ENCODE measurements at places on chromosomes 3 and 15.

DNA sequence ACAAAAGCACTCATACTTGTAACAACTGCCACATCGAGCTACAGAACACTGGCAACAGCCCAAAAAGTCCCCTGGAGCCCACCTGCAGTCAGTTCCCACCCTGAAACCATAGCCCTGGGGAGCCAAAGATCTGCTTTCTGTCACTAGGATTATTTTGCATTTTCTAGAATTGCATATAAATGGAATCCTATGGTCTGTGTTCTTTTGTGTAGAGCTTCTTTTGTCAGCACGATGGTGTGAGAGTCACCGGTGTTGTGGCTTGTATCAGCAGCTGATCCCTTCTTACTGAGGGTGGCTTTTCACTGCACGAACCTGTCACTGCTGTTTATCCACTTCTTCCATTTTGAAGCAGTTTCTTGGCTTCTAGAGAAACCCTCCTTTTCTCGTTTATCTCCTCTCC is 60.1 kb upstream of the PRR23E start:
- no peak for DNase-seq

- no peak for DNase-seq
These were observed 58.3 kb upstream of the CFAP20DC start for GRCh38 chr3:59107856-59108815.

DNA sequence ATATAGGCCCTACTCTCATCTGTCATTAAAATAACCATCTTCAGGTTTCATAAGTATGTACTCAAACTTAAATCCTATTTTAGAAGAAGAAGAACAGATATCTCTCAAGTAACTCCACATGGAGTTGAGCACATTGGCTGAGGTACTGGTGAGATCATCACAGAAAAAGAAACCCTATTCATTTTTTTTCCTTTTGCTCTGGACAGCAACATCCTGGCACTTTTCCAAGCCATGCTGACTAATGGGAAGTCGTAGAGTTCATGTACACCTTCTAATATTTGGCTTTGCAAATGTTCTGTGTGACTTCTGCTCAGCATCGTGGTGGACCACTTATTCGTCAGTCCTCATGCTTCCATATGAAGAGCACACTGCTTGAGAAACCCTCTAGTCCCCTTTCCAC is 336.0 kb upstream of the KCNH8 start:
- DNase-seq = no peak

DNA sequence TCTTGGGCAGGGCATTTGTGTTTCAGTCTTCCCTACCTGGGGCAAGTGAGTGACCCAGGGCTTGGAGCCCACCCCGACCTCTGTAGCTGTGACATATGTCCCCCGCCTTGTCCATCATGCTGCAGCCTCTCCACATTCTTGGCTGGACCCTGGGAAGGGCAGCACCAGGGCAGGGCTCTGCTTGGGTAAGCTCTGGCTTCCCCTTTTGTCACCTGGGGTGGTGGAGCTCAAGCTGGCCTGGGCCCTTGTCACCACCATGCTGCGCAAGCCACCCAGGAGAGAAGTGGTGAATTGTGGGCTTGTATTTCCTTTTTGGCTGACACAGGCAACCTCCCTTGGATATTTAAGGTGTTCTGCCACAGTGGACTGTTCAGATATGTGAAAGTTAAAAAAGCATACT is 29.3 kb downstream of the SPSB4 start:
- no peak for DNase-seq

GRCh38 chr3:67325231-67325630 is 327.1 kb downstream of the KBTBD8 start:
- no peak for DNase-seq

- DNase-seq = no peak
These were observed 122.8 kb downstream of the GMNC start for GRCh38 chr3:190739641-190740185.

- no peak for DNase-seq
These were observed 602.1 kb downstream of the MAGI1 start for GRCh38 chr3:65436580-65436979.

GRCh38 chr15:40190591-40190990 is 29.7 kb downstream of the BUB1B start:
- no peak for DNase-seq

GRCh38 chr3:127161236-127161635 is 31.7 kb upstream of the PRR23E start:
- no peak for DNase-seq

DNA sequence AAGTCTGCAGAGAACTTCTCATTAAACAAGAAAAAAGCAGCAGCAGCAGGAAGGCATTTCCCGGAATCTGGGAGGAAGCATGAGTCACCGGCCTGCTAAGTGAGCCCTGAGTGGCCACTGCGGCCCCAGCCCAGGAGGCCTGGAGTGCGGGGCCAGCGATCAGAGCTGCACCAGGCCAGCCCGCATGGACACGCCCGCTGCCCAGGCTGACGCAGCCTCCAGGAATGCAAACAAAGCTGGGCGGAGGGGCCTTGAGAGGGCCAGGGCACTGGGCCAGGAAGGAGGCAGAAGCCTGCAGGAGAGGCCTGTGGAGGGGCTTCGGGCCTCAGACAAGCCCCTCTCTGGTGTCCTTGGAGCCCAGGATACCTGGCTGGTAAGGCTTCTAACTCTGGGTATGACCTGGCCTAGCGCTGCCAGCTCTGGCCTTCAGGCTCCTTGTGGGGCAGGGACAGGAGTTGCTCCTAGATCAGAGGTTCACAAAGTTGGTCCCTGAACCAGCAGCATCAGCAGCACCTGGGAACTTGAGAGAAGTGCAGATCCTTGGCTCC is 101.2 kb downstream of the SMAD6 start:
- DNase-seq = peak; percentile 39

DNA sequence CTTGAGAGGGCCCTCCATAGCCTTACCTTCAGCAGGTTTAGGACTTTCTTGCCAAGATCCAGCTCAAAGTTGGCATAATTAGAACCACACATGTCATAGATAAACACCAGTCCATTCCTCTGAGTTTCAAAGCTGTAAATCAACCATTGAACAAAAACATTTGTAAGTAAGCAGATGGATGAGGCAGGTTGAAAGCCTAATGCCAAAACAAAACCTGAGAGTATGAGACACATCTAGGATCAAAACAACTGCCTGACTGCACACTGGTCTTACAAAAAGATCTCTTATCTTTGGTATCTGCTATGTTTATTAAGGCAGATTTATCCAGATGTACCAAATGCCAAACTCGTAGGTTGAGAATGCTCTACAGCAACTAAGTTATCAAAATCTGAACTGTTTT is 61.9 kb downstream of the PTPN9 start:
- no peak for DNase-seq

GRCh38 chr3:49530231-49530630 is 24.0 kb upstream of the BSN start:
- DNase-seq = no peak

DNA sequence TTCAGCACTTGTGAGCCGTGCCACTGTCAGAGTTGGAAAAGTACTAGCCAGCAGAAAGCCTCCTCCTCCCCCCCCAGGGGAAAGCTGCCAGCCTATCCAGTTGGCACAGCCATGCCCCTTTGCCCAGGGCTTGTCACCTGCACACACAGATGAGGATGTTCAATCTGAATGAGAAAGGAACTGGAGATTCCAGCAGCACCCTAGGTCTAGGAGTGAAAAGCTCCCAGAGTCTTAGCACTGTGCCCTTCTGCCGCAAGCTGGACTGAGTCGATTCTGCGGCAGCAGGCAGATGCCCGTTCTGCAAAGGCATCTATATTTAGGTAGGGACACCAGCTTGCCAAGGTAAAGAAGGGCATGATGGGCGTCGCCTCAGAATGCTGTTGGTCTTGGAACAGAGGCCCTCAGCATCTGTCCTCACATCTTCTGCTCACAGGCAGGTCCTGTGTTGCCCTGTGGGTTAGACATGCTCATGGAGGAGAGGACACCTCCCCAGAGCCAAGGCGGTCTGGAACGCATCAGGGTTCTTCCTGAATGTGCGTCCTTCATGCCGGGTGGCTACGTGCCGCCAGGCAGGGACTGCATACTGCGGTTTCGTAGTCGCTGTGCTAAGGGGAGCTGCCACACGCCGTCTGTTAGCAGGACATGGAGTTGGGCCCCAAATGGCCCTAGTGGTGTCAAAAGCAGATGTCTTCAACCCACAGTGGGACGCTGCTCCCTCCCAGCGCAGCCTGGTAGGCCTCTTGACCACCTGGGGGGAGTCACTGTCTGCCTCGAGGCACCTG is 109.5 kb downstream of the VGLL4 start:
- no peak for DNase-seq

- no peak for DNase-seq
These were observed 158.5 kb upstream of the TPM1 start for GRCh38 chr15:62883938-62884479.

GRCh38 chr3:139434764-139435307 is 41.5 kb downstream of the RBP2 start:
- DNase-seq = no peak

GRCh38 chr3:184725176-184725719 is 13.4 kb upstream of the MAGEF1 start:
- no peak for DNase-seq

DNA sequence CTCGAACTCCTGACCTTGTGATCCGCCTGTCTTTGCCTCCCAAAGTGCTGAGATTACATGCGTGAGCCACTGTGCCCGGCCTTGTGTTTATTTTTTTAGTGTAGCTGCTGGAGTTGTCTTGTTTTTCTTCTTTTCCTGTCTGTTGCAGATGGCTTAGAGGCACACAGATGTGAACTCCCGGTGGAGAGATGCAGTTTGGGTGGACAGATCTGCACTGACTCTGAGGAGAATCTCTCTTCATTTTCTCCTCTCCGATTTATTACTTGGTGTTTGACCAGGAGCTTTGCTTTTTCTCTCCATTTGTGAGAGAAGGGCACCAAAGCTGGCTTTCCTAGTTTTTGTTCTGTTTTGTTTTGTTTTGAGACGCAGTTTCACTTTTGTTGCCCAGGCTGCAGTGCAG is 62.7 kb downstream of the USP13 start:
- no peak for DNase-seq

GRCh38 chr3:38116471-38117162 is 20.3 kb downstream of the ACAA1 start:
- DNase-seq = no peak

DNA sequence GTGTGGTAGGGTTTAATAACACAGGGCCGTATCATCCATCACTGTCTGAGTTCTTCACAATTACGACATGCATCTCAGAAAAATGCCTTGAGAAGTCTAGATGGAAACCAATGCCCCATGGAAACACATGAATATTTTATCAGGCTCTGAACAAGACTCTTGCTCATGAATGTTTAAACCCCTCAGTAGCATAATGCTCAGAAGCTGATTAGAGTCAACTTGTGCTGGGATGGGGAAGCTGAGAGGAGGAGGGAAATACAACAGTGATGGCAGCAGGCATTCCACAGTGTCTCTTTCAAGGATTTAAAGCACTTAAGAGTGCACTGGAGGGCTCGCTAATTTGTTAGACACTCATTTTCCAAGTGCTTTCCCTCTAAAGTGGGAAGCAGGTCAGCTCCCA is 3.8 kb downstream of the GPR156 start:
- DNase-seq = no peak

- DNase-seq = no peak
These were observed 354.5 kb downstream of the OCA2 start for GRCh38 chr15:27744641-27745040.

DNA sequence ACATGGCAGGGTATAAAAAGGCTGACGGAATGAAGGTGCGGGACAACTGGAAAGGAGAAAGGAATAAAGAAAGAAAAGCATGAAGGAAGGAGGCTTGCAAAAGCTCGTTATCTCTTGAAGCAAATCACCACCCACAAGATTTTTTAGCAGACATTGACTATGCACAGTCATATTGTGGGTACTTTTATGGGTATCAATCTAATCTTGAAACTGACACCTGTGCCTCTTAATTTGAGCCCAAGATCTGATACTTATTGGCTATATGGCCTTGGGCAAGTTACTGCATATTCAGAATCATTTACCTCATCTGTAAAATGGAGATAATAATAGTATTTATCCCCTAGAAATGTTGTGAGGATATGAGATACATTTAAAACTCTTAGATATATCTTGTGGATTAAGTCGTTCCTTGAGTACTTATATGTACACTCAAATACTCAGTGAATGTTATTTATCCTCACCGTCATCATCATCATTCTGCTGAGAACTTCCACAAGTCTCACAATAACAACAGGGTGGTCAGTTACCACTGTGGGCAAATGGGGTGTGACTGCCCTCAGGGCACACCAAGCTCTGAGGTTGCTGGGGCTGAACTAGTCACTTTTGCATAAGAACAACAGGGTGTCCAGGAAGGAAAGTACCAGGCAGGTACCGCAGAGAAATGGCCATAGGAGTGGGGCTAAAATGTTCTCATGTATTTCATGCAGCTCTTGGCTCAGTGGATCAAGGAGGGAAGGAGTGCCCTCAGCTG is 266.1 kb downstream of the SLC9A9 start:
- no peak for DNase-seq

DNA sequence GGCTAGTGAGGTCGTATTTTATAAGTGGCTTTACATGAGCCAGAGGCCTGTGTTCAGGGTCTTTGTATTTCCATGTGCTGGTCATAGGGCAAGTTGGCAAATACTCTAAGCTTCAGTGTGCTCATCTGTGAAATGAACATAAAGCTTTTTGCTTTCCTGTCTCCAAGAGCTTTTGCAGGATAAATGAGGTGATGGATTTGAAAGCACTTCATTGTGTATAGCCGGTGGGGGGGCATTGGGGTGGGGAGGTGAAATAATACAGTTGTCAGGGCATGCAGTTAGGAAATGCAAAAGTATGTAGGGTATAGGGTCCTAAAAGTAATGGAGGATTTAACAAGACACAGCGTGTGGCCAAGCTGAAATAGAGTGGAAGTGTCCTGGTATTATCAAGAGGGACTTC is 67.7 kb downstream of the ARNT2 start:
- no peak for DNase-seq

GRCh38 chr3:131728898-131729642 is 226.3 kb upstream of the MRPL3 start:
- no peak for DNase-seq

DNA sequence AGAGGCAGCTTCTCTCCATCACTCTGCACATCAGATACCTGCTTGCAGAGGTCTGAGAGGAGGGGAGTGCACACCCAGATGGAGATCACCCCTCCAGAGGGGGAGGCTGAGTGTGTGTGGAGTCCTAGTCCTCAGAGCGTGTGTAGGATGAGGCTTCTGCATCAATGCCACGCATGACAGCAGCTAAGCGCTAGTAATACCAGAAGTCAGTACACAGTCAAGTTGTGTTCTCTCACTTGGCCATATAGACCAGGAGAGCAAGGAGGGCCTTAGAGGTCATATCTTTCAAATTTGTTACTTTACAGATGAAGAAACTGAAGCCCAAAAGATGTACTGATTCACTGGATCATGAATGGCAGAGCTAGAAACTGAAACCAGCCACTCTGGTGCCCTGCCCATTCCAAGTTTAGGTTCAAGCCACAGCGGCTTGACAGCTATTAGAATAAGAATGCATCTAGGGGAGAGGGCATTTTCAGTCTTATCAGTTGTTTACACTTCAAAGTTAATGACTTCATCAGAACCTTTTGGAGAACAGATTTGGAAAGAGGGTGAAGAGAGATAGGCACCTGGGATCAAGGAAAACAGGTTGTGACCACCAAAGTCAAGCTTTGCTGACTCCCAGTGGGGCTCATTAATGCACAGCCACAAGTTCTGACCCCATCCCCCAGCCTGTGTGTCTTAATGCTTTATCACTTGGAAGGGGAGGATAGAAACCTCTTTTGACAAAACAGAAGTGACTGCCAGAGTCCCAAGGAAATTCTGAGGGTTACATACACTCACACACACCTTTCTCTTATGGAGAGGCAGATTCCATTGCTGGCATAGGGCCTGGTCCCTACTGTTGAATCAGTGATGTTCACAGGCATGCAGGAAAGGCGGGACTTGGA is 310.3 kb downstream of the CHST2 start:
- DNase-seq = no peak

- no peak for DNase-seq
These were observed 85.5 kb upstream of the LRTM1 start for GRCh38 chr3:55013145-55013925.

GRCh38 chr15:55526559-55527036 is 18.6 kb upstream of the DNAAF4 start:
- DNase-seq = no peak
